ENCODE measurements at places on chromosomes 12 and 14. TPM values are rescaled to one million over a fixed set of nuclear protein-coding genes. Genes with fewer than 3 reads are reported as not detected.

GRCh38 chr14:89292579-89293313, 124.3 kb downstream of the FOXN3 start:
- H3K27me3 ChIP-seq = no peaks in the 10 kb centered on the region
- H3K36me3 ChIP-seq = peaks cover 9% of the 10 kb centered on the region
- H3K27ac ChIP-seq = no peak overlapping the region
- no peak for DNase-seq
- H3K4me3 ChIP-seq = no peak overlapping the region

DNA sequence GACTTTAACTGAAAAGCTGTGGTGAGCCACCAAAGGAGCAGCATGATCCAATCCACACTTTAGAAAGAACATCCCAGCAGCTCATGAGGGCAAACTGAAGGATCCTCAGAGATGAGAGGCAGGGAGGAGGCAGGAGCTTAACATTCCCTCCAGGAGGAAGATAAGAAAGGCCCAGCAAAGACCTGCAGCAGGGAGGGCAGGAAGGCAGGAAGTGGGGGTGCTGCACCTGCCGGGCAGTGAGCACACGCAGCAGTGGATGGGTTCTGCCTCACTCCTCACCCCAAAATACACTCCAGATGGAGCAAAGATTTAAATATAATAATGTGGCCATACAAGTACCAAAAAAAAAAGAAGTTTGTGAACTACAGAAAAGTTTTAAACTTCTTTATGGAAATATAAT, 48.4 kb downstream of the GCH1 start:
- peaks cover 3% of the 10 kb centered on the region for H3K4me1 ChIP-seq
- DNase-seq = no peak

DNA sequence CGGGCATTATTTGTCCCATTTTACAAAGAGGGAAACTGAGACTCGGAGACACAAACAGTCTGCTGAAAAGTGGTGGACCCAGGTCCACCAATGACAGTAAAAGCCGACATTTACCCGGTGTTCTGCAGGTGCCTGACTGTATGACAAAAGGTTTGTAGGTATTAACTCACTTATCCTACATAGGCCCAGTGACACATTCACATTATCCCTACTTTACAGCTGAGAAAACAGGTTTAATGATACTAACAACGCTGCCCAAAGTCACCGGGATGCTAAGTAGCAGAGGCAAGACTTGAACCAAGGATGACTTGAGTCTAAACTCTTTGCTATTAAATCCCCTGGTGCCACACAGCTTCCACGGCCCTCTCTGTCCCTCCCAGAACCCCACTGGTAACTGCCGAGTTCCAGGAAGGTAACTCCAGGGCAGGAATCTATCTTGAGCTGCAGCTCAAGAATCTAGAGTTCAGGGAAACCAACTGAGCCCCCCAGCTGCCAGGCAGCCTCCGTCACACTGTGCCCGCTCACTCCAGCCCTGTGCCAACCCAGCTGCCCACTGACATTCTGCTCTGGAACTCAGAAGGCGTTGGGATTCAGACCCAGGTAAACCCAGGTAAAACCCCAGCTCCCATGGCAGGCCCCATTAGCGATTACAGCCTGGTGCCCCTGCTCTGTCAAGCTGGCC, 33.7 kb downstream of the SYNE3 start:
- H3K27ac ChIP-seq = peak overlapping the region; percentile 83
- DNase-seq = no peak

GRCh38 chr12:59708064-59708463, 112.2 kb downstream of the SLC16A7 start:
- no peak overlapping the region for H3K4me3 ChIP-seq
- H3K27ac ChIP-seq = no peak overlapping the region
- no peaks in the 10 kb centered on the region for H3K27me3 ChIP-seq
- DNase-seq = no peak

- no peak overlapping the region for H3K4me3 ChIP-seq
- H3K36me3 ChIP-seq = no peaks in the 10 kb centered on the region
- no peak overlapping the region for H3K27ac ChIP-seq
Measured at GRCh38 chr12:67002720-67003119, 266.4 kb upstream of the CAND1 start.

GRCh38 chr14:49050822-49051221, 535.4 kb downstream of the RPS29 start:
- no peak for DNase-seq
- H3K4me3 ChIP-seq = no peak overlapping the region
- H3K27ac ChIP-seq = no peak overlapping the region
- H3K36me3 ChIP-seq = no peaks in the 10 kb centered on the region
- H3K27me3 ChIP-seq = no peaks in the 10 kb centered on the region
- H3K4me1 ChIP-seq = no peaks in the 10 kb centered on the region

DNA sequence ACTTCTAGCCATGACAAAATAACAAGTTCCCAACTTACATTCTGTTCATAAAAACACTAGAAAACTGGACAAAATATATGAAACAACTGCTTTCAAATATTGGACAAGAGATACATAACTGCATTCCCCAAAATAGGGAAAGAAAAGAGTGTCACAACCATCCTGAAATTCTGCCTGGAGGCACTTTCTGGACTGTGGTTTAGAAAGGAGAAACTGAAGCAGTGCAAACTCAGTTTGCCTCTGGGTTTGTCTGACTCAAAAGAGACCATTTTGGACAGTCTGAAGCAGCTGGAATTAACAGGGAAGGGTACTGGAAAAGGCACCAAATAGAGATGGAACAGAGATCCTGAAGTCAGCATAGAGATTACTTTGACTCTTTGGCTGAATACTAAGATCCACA, 11.3 kb upstream of the SYT1 start:
- no peak overlapping the region for H3K27ac ChIP-seq
- no peaks in the 10 kb centered on the region for H3K27me3 ChIP-seq
- H3K4me3 ChIP-seq = no peak overlapping the region
- no peak for DNase-seq
- H3K36me3 ChIP-seq = no peaks in the 10 kb centered on the region

DNA sequence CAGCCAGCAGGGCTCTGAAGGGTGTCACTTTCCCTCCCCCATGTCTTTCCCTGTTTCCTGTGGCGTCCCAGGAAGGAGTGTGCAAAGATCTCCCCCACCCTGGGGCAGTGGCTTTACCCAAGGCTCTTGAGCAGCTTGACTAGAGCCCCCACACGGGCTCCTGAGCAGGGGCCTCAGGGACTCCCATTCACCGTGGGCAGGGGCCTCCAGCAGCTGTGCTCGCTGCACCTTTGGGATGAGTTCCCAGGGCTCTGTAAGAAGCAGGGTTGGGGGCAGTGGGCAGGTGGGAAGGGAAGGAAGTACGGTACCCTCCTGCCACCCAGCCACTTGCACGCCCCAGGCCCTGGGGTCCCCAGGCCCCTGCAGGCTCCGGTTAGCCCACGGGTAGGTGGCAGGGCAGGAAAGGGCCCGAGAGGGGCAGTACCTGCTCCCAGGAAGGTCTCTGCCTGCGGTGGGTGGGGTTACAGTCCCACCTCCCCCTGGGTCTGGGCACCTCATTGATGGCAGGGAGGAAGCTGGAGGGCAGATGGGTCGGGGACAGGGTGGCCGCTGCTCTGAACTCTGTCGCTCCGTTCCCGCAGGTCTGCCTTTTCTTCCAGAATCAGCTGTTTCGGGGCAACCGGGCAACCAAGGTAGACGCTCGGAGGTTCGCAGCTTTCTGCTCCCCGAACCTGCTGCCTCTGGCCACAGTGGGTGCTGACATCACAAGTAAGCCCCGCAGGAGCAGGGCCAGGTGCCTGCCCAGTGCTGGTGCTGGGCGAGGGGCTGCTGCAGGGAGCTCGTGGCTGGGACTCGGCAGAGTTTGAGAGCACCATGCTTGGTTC, 13.0 kb downstream of the ASPG start:
- no peak overlapping the region for H3K4me3 ChIP-seq
- no peak for DNase-seq
- H3K27me3 ChIP-seq = peaks cover 20% of the 10 kb centered on the region
- H3K4me1 ChIP-seq = peaks cover 56% of the 10 kb centered on the region

- no peak overlapping the region for H3K27ac ChIP-seq
- no peaks in the 10 kb centered on the region for H3K27me3 ChIP-seq
- no peaks in the 10 kb centered on the region for H3K36me3 ChIP-seq
- no peaks in the 10 kb centered on the region for H3K4me1 ChIP-seq
Measured at GRCh38 chr14:95346820-95347219, 27.1 kb upstream of the CLMN start.

- H3K36me3 ChIP-seq = peaks cover 9% of the 10 kb centered on the region
- no peak overlapping the region for H3K4me3 ChIP-seq
- no peak overlapping the region for H3K27ac ChIP-seq
- H3K27me3 ChIP-seq = no peaks in the 10 kb centered on the region
Measured at GRCh38 chr12:111687255-111687654, 1.4 kb downstream of the ACAD10 start.

GRCh38 chr12:24617471-24617870, 331.4 kb downstream of the BCAT1 start:
- H3K4me1 ChIP-seq = no peaks in the 10 kb centered on the region
- DNase-seq = no peak
- H3K36me3 ChIP-seq = no peaks in the 10 kb centered on the region
- H3K27ac ChIP-seq = no peak overlapping the region
- H3K4me3 ChIP-seq = no peak overlapping the region

- no peak overlapping the region for H3K27ac ChIP-seq
- DNase-seq = no peak
- H3K27me3 ChIP-seq = peaks cover 3% of the 10 kb centered on the region
- H3K4me3 ChIP-seq = no peak overlapping the region
Measured at GRCh38 chr14:35482994-35483515, 50.9 kb upstream of the INSM2 start.

FGF6 gene
- not detected for total RNA-seq

RNF212B gene
- total RNA-seq = not detected

OTX2 gene
- total RNA-seq = not detected

TAS2R20 gene
- 4.1 TPM for total RNA-seq

Measured in suprapubic skin (tissue), 4 donors.